ENCODE measurements at places on chromosomes 1 and 21.
A peak's percentile ranks its signal among the peaks of the same experiment; 100 is the strongest.

GRCh38 chr1:116097626-116098025, 13.6 kb upstream of the MAB21L3 start:
- DNase-seq: no peak

GRCh38 chr1:191641420-191642260, 516.6 kb upstream of the RGS18 start:
- no peak for DNase-seq

DNA sequence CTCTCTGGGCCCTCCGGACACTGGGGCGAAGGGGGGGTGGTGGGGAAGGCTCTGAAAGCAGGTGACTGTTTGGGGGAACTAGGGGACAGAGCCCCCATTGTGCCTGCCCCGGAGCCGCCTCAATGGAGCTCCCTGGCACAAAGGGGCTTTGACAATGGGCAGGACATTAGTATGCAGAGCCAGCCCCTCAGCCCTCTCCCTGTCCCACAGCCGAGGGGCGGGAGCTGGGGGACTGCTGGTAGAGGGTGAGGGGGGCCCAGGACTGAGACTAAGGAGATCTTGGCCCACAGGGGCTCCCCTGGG, 7.8 kb downstream of the KCNJ10 start:
- peak; percentile 97 for DNase-seq

DNA sequence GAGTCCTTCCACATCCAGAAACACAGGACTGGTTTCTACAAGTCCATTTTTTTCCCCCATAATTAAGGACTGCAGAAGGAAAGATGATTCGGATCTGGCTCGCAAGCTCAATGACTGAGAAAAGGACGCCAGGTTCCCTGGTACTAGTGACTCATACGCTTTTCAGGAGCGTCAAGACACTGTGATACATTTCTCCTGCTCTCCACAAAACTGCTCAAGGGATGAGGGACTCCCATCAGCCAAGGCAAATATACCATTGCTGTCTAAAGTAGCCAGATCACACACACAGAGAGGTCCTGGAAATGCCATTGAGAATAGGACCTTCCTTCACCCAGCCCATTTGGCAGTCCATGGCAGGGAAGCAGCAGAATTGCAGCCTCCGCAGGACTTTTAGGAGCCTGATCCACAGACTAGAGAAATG, 253.6 kb upstream of the IRF2BP2 start:
- DNase-seq: no peak

DNA sequence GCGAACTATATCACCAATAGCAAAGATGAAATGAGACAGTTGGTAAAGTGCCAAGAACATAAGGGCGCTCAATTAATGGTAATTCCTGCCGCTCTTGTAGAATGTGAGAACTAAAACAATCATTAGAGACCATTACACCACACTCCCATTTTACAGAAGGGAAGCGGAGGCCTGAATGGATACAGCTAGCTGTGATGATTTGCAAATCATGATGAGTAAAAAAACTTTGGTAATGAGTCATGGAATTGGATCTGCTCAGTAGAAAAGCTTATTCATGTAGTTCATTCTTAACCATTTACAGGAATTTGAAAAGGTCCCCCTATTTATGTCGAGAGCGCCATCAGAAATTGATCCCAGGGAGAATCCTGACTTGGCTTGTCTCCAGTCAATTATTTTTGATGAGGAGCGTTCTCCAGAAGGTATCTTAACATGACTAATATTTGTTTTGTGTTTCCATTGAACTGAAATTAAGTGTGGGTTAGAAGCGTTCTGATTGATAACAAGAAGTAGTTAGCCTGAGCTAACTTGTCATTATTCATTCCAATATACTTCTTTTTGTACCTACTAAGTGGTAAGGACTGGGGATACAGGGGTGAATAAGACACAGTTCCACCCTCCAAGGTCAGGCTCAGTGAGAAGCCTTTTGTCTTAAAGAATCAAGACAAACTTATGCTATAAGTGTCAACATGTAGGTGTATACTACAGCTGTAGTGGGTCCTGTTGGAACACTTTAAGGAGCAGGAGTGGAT, 812 bp downstream of the TTC4 start:
- no peak for DNase-seq

DNA sequence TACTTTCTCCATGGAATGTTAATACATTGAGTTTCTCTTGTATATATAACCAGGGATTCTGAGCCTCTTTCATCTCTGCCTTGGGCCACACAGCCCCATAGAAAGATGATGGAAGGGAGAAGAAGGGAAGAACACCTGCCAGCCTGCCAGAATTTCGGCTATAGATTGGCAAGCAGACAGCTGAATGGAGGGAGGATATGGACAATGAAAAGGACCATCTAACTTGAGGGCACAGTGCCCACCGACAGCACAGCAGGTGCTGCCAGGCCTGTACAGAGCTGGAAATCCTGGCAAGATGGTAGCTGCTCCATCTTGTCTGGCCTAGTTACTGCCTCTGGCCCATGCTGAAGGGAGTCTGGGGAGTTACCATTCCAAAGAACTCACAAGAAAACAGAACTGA, 244.3 kb downstream of the FGGY start:
- no peak for DNase-seq

DNA sequence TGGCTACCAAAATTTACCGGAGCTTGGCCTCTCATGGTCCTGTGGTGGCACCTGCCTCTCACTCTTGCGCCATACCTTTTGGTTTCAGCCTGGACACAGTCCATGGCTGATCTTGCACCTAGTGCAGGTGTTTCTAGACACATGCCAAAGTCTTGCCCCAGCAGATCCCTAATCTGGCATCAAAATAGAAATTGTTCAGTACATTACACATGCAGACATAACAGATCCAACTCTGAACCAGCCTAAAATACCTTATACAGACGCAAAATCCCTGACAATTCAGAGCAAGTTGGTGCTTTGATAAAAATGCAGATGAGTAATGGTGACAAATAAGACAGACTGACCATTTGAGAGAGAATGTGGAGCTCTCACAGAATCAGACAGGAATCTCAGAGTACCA, 44.1 kb downstream of the NGF start:
- no peak for DNase-seq

- DNase-seq: no peak
Observed at GRCh38 chr1:61238359-61238665, 156.0 kb downstream of the NFIA start.

- DNase-seq: no peak
Observed at GRCh38 chr1:222777977-222778376, 36.9 kb upstream of the DISP1 start.

DNA sequence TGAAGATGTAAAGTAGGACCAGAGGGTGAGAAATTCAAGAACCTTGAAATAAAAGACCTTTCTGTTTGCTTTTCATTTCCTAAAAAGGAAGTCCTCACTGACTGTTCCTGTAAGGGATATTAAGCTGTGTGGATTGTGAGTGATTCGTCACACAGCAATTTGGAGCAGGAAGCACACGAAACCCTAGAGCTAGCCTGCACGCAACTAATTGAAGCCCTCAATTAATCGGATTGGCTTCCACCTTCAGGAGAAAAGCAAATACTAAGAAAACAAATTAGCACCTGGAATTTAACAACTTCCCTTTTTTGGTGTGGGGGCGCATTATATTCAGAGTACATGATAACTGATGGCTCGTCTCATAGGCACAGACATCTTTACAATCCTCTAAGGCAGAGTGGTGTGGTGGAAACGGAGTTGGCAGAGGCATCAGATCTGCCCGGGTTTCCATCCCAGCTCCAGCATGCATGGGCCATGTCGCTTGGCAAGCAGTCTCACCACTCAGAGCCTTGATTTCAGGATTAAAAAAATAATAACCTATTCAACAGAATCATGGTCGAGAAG, 95.2 kb downstream of the KCNJ15 start:
- DNase-seq: no peak

DNA sequence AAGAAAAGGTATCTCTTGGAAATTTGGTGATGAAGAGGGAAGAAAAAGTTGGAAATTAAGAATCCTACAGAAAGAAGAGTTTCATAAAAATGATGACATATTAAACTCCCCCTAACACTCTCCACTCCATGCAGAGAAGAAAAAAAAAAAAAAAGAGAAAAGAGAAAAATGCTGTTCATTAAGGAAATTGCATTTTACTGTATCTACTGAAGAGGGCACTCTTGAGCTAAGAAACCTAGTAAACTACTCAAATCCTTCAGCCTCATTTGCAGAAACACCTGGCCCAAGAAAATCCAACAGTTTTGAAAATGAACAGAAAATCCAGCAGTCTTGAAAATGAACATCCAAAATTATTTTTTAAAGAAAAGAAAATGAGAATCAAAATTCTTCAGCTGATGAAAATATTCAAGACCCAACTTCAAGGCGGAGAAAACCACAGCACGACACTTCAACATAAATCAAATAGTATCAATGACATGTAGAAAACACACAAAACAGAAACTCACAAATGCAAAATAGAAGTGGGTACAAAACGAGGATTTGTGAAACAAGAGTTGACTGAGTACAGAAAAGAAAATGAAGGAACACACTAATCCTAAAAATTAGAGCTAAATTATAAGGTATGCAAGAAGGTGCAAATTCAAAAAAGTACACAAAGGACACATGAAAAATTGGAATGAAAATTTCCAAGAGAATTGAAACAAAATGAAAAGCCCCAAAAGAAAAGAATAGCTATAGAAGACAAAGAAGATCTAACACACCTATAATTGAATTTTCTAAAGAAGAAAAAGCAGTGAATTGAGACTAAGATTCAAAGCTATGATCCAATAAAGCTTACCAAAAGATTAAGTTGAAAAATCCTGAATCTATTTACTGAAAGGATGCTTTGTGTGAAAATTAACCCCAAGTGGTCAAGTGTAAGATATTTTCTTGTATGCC, 73.2 kb upstream of the DNAJC6 start:
- DNase-seq: no peak

GRCh38 chr1:197284966-197285365, 16.9 kb downstream of the CRB1 start:
- DNase-seq: no peak

- no peak for DNase-seq
Observed at GRCh38 chr21:36575306-36575705, 95.4 kb upstream of the CLDN14 start.

All from substantia nigra (tissue), 51 donors.